M059J (cell line): ENCODE measurements at places on chromosomes 7 and 10. TPM values are rescaled to one million over a fixed set of nuclear protein-coding genes. Genes with fewer than 3 reads are reported as not detected.
A peak's percentile ranks its signal among the peaks of the same experiment; 100 is the strongest.

- DNase-seq, result no peak
These were observed 31.7 kb upstream of the CDK14 start for GRCh38 chr7:90564455-90564854.

DNA sequence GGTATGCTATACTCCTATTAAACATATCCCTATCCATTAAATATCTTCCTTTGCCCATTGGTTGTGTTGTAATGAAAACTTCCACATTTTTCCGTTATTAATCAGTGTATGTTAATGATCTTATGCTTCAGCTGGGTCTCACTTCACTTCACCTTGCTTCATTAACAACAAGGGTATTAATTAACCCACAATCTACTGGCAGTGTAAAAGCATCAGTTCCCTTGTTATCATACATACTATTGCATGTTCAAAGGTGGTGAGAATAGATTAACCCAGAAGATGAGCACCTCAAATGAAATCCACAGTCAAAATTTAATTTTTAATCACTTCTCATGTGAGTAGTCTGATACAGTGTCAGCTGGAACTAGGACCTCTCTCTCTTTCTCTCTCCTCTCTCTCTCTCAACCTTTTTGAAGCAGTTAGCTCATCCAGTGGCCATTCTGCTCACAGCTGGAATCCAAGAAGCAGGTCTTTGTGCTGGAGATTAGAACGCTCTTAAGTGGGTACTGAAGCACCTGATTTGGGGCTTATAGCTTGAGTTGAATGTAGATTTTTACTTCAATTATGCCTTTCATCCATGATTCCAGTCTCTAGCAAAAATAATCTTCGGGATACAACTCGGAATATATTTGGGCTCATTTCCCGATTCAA is 172.3 kb downstream of the RAPGEF5 start:
- DNase-seq, result no peak

DNA sequence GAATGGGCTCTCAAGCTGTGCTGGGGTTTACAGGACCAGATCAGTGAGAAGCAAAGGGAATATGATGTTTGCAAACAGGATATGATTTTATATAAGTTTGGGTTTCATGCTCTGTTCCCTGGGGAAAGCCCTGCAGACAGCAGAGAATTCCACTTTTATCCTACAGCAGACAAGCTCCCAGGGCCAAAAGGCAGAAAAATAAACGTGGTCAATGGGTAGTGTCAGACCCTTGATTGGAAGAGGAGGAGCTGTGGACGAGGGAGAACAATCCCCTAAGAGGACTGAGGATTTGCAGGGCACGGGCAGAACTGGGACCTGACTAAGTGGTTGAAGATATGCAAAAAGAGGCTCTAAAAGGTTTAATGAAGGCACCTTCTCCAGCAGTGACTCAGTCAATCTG is 275.3 kb downstream of the HDAC9 start:
- peak; percentile 41 for DNase-seq

DNA sequence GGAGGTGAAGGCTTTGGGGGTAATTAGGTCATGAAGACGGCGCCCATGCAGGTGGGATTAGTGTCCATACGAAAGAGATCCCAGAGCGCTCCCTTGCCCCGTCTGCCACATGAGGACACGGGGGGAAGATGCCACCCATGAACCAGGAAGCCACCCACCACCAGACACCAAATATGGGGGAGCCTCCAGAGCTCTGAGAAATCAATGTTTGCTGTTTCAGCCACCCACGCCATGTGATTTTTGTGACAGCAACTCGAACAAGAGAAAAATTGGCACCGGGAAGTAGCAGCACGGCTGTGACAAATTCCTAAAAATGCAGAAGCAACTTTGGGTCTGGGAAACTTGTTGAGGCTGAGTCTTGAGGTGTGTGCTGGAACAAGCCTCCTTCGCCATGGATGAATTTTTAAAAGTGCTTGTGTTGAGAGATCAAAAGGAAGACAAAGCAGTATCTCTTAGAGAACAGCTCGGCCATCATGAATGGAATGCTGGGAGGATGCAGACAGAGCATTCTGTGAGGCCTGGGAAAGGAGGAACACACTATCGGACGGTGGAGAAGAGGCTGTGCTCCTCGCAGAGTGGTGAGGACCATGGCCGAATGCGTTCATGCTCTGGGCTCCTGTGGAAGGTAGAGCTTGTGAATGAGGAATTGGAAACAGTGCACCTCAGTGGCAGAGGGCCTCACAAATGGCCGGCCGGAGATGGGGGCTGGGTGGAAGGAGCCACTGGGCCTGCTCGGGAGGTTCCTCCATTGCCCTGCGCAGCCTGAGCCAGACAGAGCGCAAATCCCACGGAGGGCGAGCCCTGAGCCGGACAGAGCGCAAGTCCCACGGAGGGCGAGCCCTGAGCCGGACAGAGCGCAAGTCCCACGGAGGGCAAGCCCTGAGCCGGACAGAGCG is 277.5 kb downstream of the PTPRN2 start:
- DNase-seq, result no peak

DNA sequence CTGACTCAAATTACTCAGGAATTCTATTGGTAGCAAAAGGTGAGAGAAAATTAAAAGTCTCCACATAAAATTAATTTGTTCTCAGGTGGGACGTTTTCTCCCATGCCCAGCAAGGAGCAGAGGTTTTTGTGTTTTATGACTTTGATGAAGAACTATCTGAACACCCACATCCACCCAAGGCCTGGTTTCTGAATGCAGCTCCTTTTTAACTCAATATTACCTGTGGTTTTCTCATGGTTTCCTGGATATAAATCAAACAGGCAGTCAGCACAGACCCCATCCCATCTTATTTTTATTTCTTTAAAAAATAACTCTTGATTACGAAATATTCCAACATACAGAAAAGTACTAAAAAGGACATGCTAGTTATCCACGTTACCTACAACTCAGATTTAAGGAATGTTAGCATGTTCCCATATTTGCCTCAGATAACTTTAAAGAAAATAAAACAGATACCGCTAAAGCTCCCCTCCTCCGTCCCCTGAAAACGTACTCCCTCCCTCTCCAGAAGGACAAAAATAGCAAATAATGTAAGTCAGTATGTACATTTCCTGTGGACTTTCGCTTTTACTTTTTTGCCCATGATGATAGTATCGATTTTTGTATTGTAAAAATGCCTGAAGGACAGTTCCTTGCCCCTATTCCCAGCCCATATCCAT is 43.4 kb downstream of the GLI3 start:
- no peak for DNase-seq

DNA sequence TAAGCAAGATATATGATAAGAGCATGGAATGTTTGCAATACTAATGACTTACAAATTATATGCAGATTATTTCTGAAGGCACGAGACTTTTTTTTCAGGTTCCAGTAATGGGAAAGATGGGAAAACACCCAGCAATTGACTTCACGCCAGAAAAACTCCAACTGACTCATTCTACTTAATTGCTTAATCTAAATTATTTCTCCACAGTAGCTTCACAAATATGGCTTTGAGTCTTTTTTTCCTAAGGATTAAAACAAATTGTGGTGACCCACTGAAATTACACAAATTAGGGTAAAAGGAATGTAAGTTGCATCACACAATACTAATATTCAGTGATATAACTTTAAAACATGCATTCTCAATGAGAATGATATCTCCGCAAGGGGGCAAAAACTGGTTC is 138.7 kb downstream of the GNAI1 start:
- peak; percentile 86 for DNase-seq

DNA sequence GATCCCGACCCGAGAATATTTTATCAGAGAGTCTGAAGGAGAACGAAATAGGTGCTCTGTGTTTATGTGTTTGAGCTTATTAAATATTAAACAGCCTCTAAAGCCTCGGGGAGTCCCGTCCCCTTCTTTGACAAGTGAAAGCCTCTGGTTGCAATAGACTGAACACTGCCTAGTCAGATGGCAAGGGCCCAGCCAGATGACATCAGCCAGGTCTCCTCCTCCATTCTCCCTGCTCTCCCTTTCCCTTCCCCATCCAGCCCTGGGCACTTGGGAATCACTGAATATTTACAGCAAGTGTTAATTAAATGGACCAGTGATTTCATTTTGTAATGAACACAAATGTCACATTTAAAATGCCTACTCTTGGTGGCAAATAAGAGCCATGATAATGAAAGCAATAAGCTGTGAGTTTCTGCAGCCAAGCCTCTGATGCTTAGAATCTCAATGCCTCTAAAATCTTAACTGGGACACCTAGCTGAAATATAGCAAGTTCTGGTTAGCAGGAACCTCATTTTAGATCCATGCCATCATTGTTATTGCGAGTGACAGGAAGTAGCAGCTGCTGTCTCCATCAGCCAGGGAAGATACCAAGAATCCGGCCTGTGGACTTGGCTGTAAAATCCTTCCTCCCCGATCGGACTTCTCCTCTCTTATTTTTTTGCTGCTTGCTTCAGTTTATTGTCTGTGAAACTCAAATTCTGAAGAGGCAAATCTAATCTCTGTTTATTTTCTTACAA is 202.1 kb downstream of the PRPF18 start:
- DNase-seq, result peak; percentile 56

- DNase-seq, result no peak
These were observed 156.9 kb upstream of the C7orf33 start for GRCh38 chr7:148433521-148434180.

- DNase-seq, result no peak
These were observed 46.1 kb upstream of the APBB1IP start for GRCh38 chr10:26391701-26392695.

- no peak for DNase-seq
These were observed 194.8 kb downstream of the MAD1L1 start for GRCh38 chr7:2037808-2038522.

- DNase-seq, result no peak
These were observed 165.0 kb upstream of the ASAH2 start for GRCh38 chr10:50416181-50416824.

GRCh38 chr10:62689712-62690111 is 114.8 kb upstream of the ADO start:
- DNase-seq, result no peak

BAZ1B gene
- 50.3 and 87.8 TPM in 2 replicates for total RNA-seq

ENTPD1 gene
- total RNA-seq, result 0.02 TPM in 1 of 2 replicates, not detected in the other

- DNase-seq, result no peak
These were observed 616.1 kb downstream of the PARD3 start for GRCh38 chr10:34198953-34199352.

GRCh38 chr10:93475227-93475626 is 6.9 kb downstream of the MYOF start:
- no peak for DNase-seq

DNA sequence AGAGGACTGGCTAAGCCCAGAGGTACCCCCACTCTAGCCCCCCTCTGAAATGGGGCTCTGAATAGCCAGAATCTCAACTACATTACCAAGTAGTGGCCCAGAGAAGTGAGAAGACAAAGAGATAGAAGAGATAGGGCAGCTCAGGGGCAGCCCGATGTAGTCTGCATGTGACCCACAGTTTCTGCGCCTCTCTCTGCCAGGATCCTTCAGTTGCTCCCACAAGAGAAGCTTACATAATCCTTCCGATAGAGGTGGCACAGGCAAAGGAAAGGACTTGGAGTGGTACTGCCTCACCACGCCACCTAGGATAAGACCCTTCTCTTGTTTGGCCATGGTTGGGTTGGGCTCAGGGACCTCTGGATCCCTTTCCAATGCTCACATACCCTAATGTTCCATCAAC is 5.4 kb upstream of the PDE1C start:
- no peak for DNase-seq

GRCh38 chr10:102408131-102408727 is 10.4 kb downstream of the PSD start:
- DNase-seq, result peak; percentile 30

DNA sequence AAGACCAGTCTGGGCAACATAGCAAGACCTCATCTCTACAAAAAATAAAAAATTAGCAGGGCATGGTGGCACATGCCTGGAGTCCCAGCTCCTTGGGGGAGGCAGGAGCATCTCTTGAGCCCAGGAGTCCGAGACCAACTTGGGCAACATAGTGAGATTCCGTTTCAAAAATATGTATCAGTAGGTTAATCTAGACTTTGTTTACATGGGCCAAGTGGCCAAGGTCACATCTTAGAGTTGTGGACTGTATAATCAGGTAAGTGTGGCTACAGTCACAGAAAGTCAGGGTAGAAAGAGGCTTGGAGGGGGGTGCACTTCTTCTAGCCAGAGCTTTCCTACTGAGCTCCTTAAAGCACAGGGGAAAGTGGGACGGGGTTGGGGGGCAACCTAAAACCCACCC is 174.4 kb downstream of the CUX1 start:
- no peak for DNase-seq

GRCh38 chr10:14623931-14624330 is 150.8 kb downstream of the FAM107B start:
- DNase-seq, result no peak

GRCh38 chr10:77939561-77940001 is 13.0 kb upstream of the DLG5 start:
- DNase-seq, result no peak

IFIT1 gene
- total RNA-seq, result 733 and 788 TPM in 2 replicates

GRCh38 chr10:49610458-49611165 is 502 bp downstream of the SLC18A3 start:
- no peak for DNase-seq

- DNase-seq, result no peak
These were observed 108.2 kb downstream of the SKIDA1 start for GRCh38 chr10:21417172-21417712.

GRCh38 chr10:11095374-11095801 is 77.7 kb downstream of the CELF2 start:
- DNase-seq, result no peak

- DNase-seq, result no peak
These were observed 19.6 kb upstream of the MGMT start for GRCh38 chr10:129447486-129447885.

- DNase-seq, result no peak
These were observed 52.5 kb upstream of the BICC1 start for GRCh38 chr10:58460157-58460556.

DNA sequence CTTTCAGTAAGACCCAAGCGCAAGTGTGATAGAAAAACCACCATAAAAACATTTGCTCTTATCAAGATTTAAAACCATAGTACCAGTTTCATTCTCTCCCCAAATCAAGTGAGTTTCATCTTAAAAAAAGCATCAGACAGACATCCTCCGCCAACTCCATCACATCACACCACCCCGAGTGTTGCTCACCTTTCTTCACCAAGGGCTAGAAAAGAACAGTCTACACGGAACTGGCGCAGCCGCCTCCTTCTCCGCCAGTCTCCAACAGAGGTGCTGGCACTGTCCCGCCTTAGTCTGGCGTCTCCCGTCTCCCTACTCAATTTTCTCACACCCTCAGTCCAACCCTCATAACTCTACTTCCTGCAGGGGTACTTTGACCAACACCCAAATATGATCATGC is 46.9 kb upstream of the WIPI2 start:
- peak; percentile 7 for DNase-seq

TAS2R5 gene
- 0.30 TPM in 1 of 2 replicates, not detected in the other for total RNA-seq

GRCh38 chr10:98560565-98560964 is 113.8 kb upstream of the HPS1 start:
- DNase-seq, result no peak

GRCh38 chr7:131357282-131357880 is 29.7 kb downstream of the MKLN1 start:
- peak; percentile 18 for DNase-seq

- peak; percentile 22 for DNase-seq
These were observed 98.8 kb downstream of the CACNB2 start for GRCh38 chr10:18238870-18239485.

SPACDR gene
- total RNA-seq, result 2.4 TPM in 1 of 2 replicates, not detected in the other

DNA sequence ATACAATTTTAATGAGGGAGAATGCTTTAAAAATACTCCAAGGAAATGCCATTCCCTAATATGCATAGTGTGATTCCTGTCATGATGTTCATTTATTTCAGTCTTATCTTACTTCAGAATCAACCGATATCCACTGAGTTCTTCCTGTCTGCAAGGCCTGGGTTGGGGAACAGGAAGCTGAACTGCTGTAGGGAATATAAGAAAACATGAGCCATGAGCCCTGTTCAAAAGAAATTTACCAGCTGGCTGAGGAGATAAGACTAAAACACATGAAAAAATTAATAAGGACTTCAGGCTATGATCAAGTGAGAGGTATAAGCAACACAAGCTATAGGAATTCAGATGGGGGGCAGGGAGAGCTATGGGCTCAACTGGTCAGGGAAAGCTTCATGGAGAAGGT is 184.7 kb downstream of the PLPP4 start:
- peak; percentile 3 for DNase-seq
